ENCODE measurements at places on chromosomes 2 and 18. TPM values are rescaled to one million over a fixed set of nuclear protein-coding genes. Genes with fewer than 3 reads are reported as not detected.

ZNF407 gene
- total RNA-seq, result 17.8 TPM

MARS2 gene
- total RNA-seq, result 6.3 TPM

IL37 gene
- total RNA-seq, result not detected

CACNB4 gene
- total RNA-seq, result 2.2 TPM

RHBDD1 gene
- 49.9 TPM for total RNA-seq

TDRD15 gene
- 0.06 TPM for total RNA-seq

TBC1D8 gene
- total RNA-seq, result 47.9 TPM

REEP1 gene
- total RNA-seq, result 4.3 TPM

AP1S3 gene
- total RNA-seq, result 85.3 TPM

MLPH gene
- total RNA-seq, result 9.6 TPM

TMEM198 gene
- 4.5 TPM for total RNA-seq

TM4SF20 gene
- not detected for total RNA-seq

All from kidney (tissue), 22 donors.